ENCODE measurements at places on chromosomes 1 and 21.

GRCh38 chr1:201703621-201704438, 125.1 kb upstream of the IPO9 start:
- DNase-seq, result peak; percentile 41

GRCh38 chr1:31054349-31054748, 11.2 kb downstream of the PUM1 start:
- DNase-seq, result no peak

GRCh38 chr1:111973150-111973790, 16.2 kb downstream of the KCND3 start:
- DNase-seq, result no peak

DNA sequence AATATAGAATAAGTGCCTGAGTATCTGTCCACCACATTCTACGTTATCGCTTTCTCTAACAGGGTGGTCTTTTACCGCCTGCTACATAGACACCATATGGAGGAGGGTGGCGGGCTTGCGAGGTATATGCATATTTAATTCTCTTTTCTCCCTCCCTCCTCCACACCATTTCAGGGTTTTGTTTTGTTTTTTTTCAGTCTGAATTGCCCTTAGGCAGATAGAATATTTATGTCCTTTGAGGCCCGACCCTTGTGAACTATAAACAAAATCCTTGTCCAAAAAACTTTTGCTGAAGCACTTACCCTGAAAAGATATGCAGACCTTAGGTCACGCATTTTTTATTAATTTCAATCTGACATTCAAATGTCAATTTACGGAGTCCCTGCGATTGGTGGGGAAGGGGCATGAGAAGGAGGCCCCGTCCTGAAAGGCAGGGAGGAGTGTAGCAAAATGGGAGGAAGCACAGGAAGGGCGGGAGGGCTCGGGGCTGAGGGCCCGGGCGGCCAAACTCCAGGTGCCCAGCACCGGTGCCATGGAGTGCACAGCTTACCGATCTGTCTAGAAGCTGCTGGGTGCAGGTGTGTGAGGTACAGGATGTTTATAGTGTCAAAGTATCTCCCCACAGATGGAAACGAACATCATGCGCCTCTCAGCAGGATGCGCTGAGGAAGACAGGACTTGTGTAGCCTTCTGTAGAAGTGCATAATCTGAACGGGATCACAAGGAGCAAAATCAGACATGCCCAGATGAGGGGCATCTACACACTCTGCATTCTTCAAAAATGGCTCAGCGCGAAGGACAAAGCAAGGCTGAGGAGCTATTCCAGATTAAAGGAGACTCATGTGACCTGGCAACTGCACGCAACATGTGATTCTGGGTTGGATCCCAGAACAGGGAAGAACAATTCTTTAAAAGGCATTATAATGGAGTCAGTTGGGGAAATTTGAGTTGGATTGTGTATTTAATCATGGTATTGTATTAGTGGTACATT, 68.8 kb upstream of the LYST start:
- no peak for DNase-seq

DNA sequence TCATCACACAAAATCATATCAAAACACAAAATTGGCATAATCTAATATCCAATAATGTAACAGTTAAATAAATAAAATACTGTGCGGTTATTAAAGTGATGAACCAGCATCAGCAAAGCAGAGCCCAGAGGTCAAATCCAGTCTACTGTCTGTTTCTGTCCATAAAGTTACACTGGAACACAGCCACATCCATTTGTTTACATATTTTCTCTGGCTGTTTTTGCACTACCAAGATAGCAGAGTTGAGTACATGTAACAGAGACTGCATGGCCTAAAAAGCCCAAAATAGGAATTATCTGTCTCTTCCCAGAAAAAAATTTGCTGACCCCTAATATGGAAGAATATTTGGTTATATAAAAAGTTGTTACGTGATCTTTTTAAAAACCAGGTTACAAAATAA, 242.2 kb upstream of the DMRTA2 start:
- no peak for DNase-seq

DNA sequence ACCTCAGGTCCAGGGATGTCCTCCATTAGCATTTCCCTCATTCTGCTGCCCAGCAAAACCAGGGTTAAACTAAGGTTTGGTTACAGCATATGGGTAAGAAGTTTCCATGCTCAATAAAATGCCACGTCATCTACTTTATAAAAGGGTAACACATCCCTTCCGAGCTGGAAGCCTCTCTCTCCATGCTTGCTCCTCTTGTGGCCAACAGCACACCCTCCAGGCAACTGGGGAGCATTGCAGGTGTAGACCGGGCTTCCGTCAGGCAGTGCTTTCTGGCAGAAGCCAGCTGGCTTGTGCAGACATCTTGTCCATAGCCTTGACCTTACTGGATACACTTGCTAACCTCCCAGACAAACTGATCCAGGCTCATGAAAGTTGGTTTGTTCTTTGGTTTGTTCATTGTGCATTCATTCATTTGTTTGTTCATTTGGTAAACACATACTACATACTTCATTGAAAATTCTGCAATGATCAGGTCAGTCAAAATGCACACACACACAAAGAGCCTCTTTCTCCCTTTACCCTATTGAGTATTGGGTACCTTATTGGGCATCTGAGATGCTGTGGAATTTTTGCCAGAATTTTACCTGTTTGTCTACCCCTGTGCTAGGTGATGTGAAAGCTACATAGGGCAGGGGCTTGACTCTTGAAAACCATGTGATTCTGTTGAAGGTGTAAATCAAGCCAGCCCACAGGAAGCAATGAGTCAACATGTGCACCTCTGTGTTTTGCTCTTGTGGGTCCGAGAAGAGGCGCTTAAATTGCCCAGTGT, 422.8 kb downstream of the CAMTA1 start:
- no peak for DNase-seq

DNA sequence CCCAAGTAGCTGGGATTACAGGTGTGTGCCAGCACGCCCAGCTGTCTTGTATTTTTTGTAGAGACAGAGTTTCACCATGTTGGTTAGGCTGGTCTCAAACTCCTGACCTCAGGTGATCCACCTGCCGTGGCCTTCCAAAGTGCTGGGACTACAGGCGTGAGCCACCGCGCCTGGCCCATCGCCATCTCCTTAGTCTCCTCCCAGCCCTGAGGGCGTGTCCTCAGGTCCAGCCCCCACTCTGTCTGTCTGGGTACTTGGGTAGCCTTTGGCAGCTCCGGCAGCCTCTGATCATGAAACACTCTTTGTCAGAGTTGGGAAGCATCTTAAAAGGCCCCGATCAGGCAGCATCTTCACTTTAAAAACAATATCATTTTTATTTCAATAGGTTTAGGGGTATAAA, 90.3 kb upstream of the DISP3 start:
- DNase-seq, result no peak

- DNase-seq, result no peak
Measured at GRCh38 chr1:61973100-61973837, 221.4 kb upstream of the L1TD1 start.

DNA sequence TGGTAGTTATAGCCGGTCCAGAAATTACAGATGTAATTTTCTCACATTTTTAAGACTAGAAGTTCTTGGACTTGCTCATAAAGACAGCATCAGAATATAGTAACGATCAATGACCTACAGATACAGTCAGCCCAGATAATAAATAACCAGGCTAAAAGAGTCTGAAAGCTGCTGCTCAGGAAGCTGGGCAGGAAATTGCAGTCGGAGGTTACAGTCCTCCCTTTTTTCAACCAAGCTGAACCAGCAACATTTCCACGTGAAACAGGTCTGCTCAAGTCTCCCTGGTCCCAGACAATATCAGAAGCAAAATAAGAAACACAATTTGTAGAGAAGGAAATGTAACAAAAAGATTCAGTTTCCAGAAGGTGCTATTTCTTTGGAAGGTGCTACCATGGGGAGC, 457.4 kb downstream of the SIPA1L2 start:
- DNase-seq, result no peak

DNA sequence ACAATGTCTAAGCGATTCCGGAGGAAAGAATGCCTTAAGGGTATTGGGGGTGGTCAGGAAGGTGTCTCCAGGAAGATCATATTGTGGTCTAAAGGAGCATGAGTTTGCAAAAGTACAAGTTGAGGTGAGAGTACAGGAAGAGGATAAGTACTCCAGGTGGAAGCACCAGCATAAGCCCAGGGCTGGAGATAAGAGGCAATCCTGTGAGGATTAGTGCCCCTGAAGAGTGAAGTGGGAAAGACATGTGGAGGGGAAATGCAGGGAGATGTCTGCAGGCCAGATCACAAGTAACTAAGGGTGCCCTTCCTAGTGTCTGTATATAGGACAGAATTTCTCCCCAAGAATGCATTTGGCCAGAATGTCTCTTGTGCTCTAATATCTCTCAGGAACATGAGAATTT, 188.3 kb upstream of the DPT start:
- DNase-seq, result no peak

- no peak for DNase-seq
Measured at GRCh38 chr1:78543941-78544643, 53.3 kb downstream of the PTGFR start.

- DNase-seq, result no peak
Measured at GRCh38 chr1:16126160-16126559, 29.7 kb downstream of the EPHA2 start.

GRCh38 chr1:178055093-178055492, 38.8 kb upstream of the RASAL2 start:
- DNase-seq, result no peak

DNA sequence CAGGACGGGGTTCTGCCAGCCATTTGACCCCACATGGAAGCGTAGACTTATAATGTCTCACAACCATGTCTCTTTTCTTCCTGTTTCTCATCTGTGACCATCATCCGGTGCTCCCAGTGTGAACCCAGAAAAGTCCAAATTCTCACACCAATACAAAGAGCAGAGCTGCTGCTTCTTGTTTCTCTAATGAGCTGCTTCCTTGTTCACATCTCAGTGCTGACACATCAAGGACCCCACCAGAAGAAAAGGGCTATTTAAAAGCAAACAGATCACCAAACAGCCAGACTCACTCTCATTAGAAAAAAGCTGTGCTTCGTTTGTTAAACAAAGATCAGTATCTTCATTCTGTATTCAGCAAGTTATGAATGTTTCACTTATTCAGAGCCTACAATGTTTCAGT, 835 bp upstream of the LCE1D start:
- no peak for DNase-seq

- DNase-seq, result no peak
Measured at GRCh38 chr1:180291004-180291403, 60.9 kb downstream of the LHX4 start.

DNA sequence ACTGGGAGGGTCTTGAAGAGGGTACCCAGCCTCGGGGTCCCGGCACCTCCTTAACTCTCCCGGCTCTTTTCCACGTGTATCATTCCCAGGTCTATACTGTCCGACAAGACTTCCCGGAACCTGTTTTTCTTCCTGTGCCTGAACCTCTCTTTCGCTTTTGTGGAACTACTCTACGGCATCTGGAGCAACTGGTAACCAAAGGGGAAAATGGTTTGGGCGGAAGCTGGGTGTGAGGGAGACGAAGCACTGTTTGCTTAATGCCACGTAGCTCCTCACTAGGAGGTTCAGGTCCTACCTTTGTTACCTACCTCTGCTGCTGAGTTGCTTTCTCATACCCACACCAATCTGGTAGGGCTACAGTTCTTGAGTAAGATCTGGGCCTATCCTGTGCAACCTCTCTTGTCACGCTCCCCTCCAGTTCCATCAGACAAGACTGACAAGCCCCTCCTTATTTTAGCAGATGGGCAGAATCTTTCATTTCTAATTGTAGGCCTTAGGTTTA, 642 bp downstream of the SLC30A7 start:
- DNase-seq, result peak; percentile 34

- no peak for DNase-seq
Measured at GRCh38 chr1:205042911-205043806, at the start of gene CNTN2. TSS of gene CNTN2 (plus strand) at chr1:205043212. CDS start at chr1:205053186, 9,974 bp downstream.

DNA sequence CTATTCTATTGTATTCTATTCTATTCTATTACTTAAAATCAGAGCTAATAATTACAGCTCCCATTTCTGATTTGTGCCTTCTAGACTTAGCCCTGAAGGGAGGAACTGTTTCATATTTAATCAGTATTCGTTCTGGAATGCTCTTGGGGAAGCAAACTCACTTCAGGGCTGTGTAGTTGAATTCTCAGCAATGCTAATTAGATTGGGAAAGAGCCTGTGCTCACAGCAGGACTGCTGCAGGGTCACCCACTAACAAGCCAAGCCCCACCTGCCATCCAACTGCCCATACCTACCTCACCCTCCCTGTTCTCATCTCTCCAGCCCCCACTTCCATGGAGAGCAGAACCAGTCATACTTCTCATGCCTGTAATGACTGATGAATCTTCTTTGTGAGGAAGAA, 464.2 kb downstream of the PTPRU start:
- no peak for DNase-seq

DNA sequence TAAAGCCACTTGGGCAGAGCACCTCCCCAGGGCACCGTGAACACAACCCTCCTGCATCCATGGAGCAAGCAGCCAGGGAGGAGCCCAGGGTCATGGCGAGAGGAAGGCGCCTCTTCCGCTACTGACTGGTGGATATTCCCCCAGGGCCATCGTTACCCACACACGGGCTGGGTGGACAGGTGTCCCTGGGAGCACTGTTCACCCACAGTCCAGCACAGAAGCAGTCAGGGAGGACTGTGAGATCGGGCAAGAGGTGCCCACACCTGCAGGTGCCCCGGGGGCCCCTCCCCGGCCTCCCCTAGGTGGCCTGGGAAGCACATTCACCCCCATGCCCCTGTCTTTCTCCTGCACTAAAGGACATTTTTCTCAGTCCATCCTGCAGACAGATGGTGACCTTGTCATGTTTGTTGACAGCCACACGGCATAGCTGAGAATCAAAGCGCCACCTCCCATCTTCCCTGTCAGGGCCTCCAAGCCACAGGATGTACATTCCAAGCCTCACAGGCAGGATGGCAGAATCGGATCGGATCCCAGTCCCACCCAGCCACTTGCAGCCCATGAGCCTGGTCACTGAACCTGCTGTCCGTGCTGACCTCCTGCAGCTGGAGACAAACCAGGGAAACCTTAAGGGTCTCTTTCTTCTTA, 160.2 kb downstream of the PRDM16 start:
- DNase-seq, result no peak

DNA sequence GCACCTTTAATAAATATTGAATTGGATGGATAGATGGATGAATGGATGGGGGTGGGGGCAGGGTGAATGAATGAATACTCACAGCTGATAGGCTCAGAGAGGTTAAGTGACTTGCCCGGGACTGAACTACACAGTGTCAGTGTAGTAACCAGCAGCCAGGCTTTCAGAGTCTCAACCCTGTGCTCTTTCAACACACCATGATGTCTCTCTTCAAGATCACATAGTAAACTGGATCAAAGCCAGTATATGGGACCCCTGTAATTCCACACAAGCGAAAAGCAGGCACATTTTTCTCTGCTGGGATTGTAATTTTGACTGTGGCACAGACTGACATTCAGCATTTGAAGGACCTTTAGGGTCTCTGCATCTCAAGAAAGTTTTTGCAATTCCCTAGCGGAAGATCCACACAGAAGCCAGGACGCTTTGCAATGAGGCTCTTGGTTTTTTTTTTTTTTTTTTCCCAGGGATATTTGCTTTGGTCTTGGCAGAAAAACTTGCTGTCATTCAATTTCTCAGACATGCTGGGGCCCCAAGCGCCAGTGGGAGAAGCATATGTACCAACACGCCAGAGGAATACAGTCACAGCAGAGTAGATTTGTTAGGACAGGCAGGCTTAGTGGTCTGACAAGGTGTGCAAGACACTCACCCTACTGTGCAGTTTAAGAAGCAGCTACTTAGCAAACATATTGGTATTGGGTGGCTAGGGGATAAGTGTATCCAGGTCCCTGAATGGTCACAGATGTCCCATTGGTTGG, 213.1 kb upstream of the CAMK1G start:
- no peak for DNase-seq
